ENCODE measurements at places on chromosomes 4 and X.

GRCh38 chrX:11533199-11533651 is 132.5 kb downstream of the ARHGAP6 start:
- peak; percentile 60 for DNase-seq

- DNase-seq: peak; percentile 32
Measured at GRCh38 chrX:102712216-102712966, at the start of gene GPRASP2. Gene GPRASP2, plus strand, starts transcription at chrX:102712448. Its CDS starts 2,422 bp downstream, at chrX:102714870.

GRCh38 chr4:55979562-55979961 is 30.8 kb downstream of the CEP135 start:
- no peak for DNase-seq

- DNase-seq: peak; percentile 45
Measured at GRCh38 chr4:80215449-80216052, 18.2 kb downstream of the PRDM8 start.

DNA sequence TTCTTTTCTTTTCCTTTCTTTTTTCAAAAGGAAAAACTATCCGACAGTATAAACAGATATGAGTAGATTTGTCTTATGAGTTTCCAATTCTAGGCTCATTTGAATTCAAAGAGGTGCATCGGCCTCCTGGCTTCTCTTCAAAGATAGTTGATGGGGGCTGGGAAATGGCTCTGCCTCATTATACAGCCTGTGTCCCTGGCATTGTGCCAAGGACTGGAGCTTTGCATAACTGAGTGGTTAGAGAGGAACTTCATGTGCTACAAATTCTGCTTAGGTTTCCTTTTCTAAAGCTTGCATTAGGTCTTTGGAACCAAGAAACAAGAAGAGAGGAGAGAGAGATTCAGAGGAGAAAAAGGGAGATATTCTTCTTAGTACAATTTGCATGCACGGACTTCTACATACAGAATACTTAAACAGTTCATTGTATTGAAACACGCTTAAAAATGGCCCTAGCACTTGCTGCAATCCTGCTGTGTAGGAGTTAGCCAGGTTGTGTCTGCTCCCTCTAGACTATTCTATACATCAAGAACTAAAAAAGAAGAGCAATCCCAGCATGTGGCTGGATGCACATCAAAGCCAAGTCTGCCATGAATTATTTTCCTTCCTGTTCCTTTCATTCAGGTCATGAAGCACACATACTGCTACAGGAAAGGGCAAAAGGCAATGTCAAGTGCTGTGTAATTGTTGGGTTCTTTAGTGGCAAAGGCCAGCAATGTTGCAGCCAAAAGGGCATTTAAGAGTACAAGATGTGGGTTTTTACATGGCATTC is 70.9 kb downstream of the INTS12 start:
- DNase-seq: peak; percentile 87

DNA sequence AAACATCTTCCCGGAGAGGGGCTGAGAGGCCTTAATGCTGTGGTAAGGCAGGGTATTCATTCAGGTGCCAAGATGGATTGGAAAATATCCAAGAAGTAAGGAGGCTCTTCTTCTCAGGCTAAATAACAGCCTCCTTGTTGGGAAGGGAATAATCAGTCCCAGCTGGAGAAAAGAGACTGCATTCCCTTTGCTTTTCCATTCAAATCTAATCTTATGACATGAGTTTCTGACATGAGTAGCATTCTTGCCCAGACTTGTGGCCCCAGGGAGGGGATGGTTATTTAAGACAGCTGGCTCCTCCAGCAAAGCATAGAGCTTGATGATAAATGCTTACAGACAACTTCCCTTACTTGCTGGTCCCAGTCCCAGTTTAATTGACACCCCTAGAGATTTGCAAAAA is 98.3 kb downstream of the DCLK2 start:
- no peak for DNase-seq

GRCh38 chr4:76752861-76753501 is 145.0 kb downstream of the SOWAHB start:
- DNase-seq: no peak

All from midbrain (tissue), 1 donor.